ENCODE measurements at places on chromosomes 3 and 15.
A peak's percentile ranks its signal among the peaks of the same experiment; 100 is the strongest.

GRCh38 chr3:50345586-50346234, at the start of gene ZMYND10:
Gene ZMYND10, minus strand, starts transcription at chr3:50345732. Its CDS starts 153 bp downstream, at chr3:50345579.
- DNase-seq = peak; percentile 45

DNA sequence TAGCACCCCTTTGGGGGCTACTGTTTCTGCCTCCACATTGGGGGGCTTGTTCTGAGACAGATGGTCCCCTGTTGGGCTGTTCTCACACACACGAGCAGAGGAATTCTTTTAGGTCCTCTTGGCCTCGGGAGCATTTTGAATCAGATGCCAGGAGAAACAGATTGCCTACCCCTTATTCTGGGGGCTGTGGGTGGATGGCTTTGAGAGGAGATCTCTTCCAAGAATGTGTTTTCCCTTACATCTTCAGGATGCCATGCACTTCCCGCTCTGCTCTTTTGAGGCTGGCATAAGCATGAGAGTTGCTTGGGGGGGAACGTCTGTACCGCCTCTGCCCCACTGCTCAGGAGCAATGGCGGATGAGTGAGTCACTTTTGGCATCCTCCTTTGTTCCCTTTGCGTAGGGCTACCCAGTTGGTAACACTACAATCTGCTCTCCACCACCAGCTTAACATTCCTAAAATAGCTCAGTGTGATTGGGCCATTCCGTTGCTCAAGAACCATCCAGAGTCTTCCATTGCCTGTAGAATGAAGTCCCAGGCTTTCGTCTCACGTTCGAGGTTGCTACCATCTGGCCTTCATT, 154.4 kb downstream of the RPLP1 start:
- no peak for DNase-seq

DNA sequence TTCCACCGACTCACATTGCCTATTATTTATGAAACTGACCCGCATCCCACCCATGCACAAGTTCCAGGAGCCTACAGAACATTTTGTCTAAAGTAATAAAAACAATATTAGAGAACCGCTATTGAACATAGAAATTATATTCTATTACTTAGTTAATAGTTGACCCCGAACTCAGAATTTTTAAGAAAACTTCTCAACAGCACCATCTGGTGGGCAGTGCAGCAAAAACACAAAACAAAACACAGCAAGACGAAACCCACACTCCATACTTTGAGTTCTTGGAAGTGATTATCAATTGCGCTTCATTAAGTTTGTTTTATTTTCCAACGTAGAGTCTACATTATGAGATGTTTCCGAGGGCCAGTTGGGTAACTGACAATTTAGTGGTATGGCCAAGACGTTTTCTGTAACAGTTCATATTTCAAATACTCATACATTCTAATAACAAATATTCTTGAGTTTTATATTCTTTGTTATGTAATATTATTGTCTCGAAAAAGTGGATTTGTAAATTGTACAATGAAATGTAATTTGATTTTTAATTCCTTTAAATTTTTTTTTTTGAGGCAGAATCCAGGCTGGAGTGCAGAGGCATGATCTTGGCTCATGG, 24.0 kb upstream of the C3orf70 start:
- no peak for DNase-seq

GRCh38 chr3:39748002-39748401, 61.4 kb upstream of the MYRIP start:
- no peak for DNase-seq

DNA sequence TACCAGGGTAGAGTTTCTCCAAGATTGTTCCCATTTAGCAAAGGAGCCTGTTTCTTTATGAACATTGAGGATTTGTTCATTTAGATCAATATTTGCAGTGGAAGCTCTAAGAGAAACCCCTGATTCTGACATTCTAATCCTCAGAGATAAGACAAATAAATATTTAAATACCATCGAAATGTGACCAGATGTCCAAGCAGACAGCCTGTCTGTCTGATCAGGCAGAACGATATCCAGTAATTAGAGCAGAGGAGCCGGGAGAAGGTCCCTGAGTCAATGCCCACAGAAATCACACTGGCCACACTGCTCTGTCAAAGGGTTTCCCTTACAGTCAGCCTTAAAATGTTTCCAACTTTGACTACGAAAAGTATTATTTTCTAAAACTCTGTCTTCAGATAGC, 15.7 kb upstream of the ARPIN start:
- no peak for DNase-seq

DNA sequence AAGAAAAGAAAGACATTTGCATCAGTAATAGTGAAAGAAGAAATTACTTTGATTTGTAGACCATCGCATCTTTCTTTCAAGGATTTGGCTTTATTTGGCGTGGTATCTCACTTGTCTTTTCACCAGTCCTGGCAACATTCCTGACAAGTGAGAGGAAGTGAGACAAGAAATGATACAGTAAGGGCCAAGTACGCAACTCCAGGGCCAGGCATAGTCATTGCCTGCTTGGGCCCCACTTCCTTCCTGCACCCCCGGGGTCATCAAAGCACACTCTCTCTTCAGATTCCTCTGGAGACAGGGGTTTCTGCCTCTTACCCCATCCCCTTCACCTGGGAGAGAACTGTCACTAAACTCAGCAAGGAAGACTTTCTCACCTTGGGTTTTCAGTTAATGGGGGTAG, 55.1 kb downstream of the CD47 start:
- no peak for DNase-seq

GRCh38 chr3:59553076-59553475, 503.3 kb upstream of the CFAP20DC start:
- no peak for DNase-seq

- no peak for DNase-seq
These were observed 6.1 kb upstream of the LDHAL6B start for GRCh38 chr15:59200560-59200959.

- DNase-seq = no peak
These were observed 689.6 kb downstream of the MECOM start for GRCh38 chr3:168973897-168974296.

DNA sequence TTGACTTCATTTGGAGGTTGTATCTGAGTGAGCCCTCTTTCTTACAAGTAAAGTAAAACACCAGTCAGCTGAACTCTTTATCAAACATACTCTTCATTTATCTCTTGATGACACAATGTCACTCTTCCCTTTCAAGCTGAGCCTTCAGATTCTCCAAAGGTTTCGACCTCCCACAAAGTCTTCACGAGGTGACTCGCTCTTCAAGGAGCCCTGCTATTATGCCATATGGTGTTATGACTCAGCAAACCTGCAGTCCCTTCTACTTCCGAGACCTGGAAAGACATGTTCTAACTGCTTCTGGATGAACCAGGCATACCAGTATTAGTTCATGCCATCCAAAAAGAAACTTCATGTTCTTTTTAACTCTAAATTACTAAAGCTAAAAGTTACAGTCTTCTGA, 23.1 kb downstream of the AADAC start:
- DNase-seq = no peak

DNA sequence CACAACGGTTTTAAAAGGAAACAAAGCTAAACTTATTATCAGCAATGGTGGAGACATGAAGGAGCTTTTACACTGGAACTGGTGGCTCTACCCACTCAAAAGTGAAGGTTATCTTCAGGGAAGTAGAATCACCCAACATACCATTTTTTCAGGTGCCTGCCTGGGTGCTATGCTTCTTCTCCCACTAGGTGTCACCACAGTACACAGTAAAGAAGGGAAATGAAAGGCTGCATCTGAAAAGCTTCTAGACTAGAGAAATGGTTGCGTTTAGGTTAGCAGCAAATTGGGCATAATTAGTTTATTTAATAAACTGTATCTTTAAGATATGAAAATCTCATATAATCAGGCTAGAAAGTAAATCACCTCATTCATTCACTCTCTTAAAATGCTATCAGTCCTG, 47.0 kb upstream of the SELENOK start:
- no peak for DNase-seq

DNA sequence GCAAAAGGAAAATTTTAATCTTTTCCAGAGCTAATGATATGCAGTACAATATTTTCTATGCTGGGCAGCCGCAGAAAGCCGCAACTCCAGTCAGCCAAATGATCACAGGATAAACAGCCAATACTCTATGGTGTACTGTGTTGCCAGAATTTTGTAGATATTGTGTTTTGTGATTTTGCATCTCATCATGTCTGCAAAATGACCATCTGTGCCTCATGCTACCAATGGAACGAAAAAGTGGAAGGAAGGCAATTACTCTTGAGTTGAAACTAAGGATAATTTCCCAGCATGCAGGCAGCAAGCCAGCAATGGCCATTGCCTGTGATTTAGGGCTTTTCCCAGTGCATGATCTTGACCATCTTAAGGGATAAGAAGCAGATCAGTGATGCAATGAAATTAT, 891.9 kb downstream of the PLOD2 start:
- DNase-seq = no peak

- no peak for DNase-seq
These were observed 248.8 kb upstream of the CDIN1 start for GRCh38 chr15:36330598-36330997.

- no peak for DNase-seq
These were observed 55.4 kb upstream of the SNRPN start for GRCh38 chr15:24899367-24899766.

DNA sequence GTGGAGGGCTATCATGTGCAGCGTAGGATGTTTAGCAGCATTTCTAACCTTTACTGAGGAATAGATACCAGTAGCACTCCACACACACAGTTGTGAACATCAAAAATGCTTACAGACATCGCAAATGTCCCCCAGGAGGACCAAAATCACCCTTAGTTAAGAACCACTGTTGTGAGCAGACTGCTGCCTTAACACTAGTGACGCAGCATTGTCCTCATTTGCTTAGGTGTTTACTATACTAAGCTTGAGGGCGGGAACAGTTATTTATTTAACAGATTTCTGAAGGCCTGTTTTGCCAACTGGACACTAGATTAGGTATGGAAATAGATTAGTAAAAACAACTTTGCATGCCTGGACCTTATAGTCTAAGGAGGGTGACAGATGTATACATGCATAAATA, 2.3 kb downstream of the PPP2R3A start:
- no peak for DNase-seq

DNA sequence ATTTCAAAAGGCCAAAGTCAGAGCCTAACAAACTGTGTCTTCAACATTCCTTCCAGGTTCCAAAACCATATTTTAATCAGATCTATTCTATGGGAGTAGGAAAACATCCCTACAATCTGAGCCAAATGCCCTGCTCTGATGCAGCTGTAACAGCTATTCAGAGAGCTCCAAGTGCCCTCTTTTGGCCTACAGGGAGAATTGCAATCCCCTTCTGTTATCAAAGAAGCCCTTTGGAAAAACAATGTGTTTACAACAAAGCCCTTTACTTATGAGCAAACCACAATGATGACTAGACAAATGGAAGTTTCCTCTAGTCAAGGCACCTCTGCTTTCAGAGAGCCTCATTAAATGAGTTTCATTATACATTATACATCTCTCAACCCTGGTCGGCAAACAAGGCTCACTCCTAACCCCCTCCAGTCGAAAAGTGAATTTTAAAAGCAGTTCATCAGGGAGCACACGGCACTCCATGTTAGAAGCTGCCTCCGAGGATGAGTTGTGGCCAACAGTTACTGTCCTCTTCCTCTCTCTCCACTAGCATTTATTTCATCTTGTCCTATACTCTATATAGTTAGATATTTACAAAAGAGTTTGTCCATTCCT, 42.6 kb upstream of the TMCO5A start:
- DNase-seq = no peak

GRCh38 chr3:62884096-62884870, 9.1 kb upstream of the CADPS start:
- no peak for DNase-seq

GRCh38 chr3:10273702-10274305, 18.9 kb downstream of the GHRL start:
- no peak for DNase-seq

GRCh38 chr3:187765342-187765741, 20.1 kb upstream of the BCL6 start:
- DNase-seq = no peak

DNA sequence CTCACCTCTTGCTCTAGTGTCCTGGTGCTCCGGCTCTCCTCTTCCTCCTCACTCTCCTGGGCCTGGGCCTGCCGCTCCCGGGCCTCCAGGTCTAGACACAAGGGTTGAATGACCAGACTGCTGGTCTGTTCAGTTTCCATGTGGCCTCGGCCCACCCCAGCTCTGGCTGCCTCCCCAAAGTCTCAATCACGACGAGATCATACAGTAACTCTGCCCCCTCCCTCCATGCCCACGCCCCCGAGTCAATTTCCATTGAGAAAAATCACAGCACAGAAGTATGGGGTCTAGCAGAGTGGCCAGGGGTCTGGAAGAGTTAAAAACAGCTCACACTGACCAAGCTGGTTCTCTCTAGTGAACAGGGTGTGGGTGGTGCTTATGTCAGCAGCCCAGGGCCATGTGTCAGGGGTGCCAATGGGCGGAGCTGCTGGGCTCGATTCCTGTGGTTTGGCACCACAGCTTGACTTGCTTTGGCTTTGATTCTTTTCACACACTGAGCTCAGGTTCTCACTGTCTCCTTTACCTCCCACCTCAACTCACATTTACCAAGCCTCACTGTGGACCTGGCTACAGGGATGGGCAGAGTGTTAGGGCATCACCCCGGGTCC, 6.9 kb downstream of the C15orf62 start:
- no peak for DNase-seq

DNA sequence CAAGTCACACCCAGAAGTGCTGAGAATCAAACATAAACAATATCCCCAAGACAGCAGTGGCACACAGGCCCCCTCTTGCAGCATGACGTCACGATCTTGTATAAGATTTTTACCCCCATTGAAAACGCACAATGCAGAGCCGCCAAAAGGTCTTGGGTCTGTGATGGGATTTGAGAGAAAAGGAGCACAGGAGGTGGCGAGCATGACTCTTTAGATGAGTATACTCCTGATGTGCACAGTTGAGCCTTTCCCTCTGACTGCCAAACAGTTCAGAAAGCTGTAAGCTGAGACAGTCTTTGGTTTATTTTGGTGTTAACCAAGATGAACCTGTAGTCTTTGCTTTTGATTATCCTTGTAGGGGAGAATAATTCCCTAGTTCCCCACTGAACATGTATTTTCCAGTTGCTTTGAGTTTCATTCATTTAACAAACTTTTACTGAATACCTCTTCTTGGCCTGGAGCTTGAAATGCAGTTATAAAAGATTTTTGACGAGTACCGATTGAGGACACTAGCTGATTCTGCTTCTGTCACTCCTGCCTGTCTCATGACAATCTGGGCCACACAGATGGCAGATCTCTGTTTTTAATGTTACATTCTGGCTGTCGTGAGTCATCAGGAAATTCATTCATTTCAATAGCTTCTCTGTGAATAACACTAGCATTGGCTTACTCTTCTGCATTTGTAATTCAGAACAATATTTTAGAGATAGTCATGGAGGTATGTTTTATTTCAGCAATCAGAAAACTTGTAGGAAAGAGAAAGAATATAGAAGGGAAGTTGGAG, 28.9 kb downstream of the CFAP91 start:
- DNase-seq = no peak

DNA sequence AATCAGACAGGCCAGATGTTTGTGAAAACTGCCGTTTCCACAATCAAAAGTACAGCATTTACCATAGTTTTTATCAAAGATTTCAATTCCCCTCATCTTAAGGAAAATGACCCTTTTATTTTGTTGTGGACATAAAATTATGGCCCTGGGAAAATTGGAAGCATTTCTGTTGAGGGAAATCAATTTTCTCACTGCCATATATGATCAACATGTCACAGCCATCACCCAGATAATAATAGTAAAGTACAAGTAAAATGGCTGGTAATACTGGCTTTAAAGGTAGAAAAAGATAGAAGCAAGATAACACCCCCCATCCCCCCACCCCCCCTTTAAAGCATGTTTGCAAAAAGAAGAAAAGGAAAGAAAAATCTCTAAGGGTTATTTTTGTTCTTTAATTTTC, 311.7 kb downstream of the WDR72 start:
- no peak for DNase-seq
